ENCODE measurements at places on chromosomes 5 and 9.
A peak's percentile ranks its signal among the peaks of the same experiment; 100 is the strongest.

- no peak for DNase-seq
Measured at GRCh38 chr9:91208837-91209236, 152.9 kb downstream of the AUH start.

GRCh38 chr9:98894171-98894570, 49.5 kb upstream of the COL15A1 start:
- DNase-seq, result no peak

GRCh38 chr9:134624621-134625181, 16.9 kb upstream of the COL5A1 start:
- DNase-seq, result no peak

DNA sequence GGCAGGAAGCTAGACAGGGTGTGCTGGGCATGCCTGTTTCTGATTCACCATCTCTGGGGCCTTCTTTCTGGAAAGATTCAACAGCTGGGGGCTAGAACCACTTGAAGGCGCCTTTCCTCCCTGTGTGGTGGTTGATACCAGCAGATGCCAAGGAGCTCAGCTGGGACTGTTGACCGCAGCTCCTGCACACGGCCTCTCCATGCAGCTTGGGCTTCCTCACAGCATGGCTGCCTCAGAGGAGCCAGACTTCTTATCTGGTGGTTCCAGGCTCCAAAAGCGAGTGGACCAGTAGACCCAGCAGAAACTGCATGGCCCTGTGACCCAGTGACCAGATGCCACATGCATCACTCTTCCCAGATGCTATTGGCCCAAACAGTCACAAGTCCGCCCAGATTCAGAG, 74.7 kb upstream of the COL5A1 start:
- DNase-seq, result no peak

DNA sequence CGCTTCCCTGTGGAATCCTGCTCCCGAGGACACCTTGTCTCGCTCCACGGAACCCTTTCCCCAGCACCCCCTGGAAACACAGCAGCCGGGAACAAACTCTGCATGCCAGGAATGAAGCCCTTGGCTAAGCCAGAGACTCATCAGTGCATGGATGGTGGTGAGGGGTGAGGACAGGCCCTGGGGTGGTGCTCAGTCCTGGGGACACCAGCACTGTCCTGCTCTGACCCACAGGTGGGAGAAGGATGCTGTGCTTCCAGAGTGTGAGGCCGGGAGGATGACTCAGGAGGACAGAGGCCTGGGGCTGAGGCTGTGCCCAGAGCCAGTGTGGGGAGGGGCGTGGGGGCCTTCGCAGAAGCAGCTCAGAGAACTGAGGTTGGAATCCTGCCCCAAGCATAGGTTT, 11.2 kb upstream of the EGR1 start:
- DNase-seq, result no peak

DNA sequence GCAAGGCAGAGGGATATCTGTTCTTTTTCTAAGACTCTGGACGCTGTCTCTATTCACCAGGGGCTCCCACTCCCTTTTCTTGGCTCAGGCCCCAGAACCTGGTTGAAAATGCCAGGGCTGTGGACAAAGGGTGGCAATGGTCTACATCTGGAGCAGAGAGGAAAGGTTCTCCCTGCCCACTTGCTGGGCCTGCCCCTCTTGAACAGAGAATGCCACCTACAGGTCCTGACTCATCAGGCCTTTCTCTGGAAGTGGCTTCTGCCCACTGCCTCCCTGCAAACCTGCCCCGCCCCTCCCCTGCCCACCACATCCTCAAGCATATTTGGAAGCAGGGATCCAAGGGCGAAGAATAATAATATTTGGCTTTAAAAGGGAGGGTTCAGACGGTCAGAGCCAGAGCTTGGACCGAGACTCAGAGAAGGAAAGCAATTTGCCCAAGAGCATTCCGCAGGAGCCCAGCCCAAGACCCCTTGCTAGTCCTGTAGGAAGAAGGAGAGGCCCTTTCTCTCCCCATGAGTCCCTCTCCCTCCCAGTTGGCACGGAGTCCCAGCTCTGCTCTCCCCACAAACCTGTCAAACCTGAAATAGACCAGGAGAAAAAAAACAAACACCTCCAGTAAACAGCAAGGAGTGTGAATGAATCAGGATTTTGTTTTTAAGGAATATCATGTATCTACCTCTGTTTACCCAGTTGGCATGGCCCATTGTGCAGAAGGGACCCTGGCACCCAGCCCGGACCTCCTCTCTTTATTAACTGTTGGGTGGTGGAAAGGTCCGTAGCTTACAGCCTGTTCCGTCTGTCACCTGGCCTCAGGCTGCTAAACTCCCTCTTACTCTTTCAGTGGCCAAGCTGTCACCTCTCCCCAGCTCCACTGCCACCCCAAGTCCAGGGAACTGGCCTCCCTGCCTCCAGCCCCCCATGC, 37.7 kb upstream of the STXBP1 start:
- peak; percentile 23 for DNase-seq

DNA sequence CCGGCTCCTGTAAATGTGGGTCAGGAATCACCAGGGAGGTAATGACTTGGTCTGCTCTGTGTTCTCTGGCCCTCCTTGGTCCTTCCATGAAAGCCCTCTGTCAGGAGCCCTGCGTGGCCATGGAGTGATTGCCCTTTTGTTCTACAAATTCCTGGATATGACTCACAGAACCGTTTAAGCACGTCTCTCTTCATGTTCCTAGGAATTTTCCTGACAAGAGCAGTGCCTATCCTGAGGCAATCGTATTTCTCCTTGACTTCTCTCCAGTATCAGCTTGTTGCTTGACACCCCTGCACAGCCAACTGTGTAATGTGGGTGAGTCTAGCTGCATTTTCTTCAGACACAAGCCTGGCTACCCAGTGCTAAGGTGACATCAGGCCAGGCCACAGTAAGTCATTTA, 274.3 kb upstream of the ZNF462 start:
- no peak for DNase-seq

DNA sequence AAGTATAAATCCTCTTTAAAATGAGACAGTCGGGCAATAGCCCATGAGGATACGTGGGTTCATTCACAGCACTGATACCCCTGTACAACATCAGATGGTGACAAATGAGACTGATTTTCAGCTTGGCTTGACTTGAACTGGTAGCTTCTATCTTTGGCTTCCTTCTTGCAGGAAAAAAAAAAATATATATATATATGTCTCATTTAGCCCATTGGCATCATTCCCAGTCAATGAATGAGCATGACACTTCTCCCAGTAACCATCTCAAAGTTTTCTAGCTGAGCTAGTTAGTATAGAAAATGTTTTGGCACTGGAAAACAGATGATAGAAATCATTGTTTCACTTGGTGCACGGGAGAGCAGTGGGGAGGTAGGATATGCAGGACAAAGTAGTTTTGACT, 222.5 kb upstream of the TAS2R1 start:
- no peak for DNase-seq

DNA sequence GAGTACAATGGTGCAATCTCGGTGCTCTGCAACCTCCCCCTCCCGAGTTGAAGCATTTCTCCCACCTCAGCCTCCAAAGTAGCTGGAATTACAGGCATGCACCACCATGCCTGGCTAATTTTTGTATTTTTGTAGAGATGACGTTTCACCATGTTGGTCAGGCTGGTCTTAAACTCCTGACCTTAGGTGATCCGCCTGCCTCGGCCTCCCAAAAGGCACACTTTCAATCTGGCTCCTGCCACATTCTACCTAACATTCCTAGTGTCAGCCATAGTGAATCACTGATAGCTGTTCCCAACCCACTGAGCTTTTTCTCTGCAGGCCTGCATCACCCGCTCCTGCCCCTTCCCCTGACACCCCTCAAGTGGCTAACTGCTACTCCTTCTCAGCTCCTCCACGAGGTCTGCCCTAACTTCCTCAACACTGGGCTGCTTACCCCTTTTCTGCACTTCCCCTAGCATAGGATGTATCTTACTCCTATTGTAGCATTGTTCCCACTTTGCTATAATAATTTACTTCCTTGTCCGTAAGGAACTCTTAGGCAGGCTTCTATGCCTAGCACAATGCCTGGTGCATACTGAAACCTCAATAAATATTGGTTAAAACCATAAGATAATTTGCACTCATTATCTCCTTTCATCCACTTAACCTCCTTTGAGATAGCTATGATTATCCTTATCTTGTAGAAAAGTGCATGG, 42.0 kb upstream of the LIFR start:
- DNase-seq, result no peak

DNA sequence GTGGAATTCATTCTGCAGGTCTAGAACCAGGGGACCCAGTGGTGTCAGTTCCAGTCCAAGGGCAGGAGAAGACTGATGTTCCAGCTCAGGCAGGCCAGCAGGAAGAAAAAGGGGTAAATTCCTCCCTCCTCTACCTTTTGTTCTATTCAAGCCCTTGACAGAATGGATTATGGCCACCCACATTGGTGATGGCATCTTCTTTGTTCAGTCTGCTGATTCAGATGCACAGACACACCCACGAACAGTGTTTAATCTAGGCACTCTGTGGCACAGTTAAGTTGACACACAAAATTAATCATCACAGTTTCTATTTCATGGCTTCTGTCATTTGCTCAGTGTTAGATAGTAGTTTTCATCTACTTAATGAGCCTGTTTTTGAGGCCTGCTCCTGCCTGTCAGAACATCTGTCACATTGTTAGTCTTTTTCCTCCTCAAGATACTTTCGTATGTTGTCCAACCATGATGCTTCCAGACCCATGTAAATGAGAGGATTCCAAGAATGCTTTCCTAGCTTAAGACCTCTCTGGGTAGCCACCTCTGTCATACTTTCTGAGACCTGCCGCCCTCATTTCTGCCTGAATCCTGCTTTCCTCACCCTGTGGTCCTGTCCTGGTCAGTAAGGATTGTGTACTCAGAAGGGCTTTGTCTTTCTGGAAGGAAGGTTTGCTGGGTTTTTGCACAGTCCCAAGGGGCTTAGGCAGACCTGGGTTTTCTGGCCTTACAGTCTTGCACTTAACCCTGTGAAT, 72.5 kb downstream of the SPIN1 start:
- DNase-seq, result no peak

GRCh38 chr5:83031381-83031780, 45.8 kb downstream of the TMEM167A start:
- DNase-seq, result no peak

GRCh38 chr9:76603448-76603895, 144.5 kb downstream of the GCNT1 start:
- no peak for DNase-seq
